Bronchial epithelial cell (primary cell): ENCODE measurements at places on chromosomes 3 and 15. TPM values are rescaled to one million over a fixed set of nuclear protein-coding genes. Genes with fewer than 3 reads are reported as not detected.

- no peak for DNase-seq
Observed at GRCh38 chr15:96037584-96037983, 292.9 kb upstream of the NR2F2 start.

- no peak for DNase-seq
Observed at GRCh38 chr15:68798346-68799094, 22.2 kb downstream of the ANP32A start.

- no peak for DNase-seq
Observed at GRCh38 chr3:71421820-71422566, 161.5 kb downstream of the FOXP1 start.

- DNase-seq, result no peak
Observed at GRCh38 chr3:139199421-139200010, 144.3 kb upstream of the MRPS22 start.

ZIC1 gene
- not detected in 2 replicates for total RNA-seq

TRAIP gene
- total RNA-seq, result 0.79 and 1.2 TPM in 2 replicates

FBXO40 gene
- total RNA-seq, result not detected in 2 replicates
